ENCODE measurements at places on chromosomes 6 and 20.

DNA sequence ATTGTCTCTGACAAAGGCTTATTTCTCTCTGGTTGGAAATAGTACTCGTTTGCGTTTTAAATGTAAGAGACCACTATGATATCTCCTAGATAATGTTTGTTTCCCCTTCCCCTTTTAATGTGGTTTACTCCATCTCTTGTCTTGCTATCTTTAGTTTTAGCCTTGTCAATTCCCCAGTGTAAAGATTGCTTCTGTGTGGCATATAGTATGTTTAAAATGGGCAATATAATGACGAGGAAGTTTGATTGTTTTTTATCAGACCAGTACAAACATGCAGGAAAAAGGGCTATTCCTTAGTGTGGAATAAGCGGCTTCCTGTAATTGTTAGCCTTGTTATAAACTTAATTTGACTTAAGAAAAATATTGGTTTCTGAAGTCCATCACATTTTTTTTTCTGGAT, 3.1 kb downstream of the QKI start:
- no peak for DNase-seq

- DNase-seq, result no peak
Measured at GRCh38 chr20:14193885-14194284, 143.5 kb downstream of the FLRT3 start.

GRCh38 chr20:10558635-10559187, 115.1 kb downstream of the JAG1 start:
- DNase-seq, result no peak

GRCh38 chr6:139271056-139271455, 20.7 kb downstream of the TXLNB start:
- no peak for DNase-seq

DNA sequence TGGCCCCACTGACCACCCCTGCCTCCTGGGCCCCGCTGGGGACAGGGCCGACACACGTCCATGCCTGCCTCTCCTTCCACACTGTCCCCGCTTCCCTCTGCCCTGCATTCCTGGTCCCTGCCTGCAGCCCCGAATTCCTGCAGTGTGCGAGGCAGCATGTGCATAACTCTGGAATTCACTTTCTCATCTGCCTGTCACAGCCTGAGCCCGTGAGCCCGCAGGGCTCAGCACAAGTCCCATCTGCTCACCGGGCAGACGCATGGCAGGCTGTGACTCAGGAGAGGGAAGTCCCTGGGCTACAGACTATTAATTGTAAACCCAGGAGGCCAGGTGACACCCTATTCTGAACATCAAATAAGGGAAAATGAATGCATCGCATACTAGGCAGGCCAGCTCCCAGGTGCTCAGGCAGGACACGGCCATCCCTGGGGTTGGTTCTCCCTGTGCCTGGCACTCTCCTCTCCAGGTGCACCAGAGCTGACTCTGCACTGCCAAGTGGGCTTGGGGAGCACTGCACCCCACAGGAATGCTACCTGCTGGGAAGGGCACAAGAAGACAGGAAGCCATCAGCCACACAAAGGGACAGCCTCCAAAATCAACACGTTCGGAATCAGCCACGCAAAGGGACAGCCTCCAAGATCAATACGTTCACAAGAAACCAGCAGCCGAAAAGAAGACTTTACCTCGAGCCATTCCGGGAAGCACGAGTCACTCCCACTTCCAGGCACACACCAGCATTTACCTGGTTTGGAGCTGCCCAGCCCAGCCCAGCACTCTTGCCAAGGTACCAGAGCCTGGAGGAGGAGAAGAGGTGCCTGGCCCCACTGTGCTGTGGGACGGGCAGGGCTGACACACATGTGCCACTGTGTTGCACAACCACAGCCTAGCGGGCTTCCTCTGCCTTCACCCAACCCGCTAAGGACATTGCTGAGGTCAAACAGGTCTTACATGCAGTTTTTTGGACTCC, 65.9 kb downstream of the DLL1 start:
- DNase-seq, result peak; percentile 28

DNA sequence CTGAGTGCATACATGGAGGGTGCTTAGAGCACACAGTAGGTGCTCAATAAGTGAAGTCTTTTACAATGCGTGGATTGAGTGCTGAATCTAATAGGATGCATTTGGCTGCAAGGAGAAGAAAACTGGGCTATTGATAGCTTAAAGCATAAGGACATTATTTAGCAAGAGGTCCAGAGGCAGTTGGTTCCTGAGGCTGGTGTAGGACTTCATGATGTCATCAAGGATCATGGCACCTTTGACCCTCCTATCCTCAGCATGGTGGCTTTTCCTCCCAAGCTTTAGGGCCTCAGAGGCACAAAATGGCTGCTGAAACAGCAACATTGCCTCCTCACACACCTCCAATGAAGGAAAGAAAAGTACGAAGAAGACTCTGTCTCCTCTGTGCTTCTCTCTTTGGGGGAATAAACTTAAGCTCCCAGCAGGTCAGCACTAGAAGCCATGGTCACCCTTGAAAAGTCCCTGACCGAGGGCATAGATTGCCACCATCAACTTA, 3.1 kb upstream of the PREX1 start:
- no peak for DNase-seq

GRCh38 chr20:35306931-35307517, 14.8 kb upstream of the FAM83C start:
- DNase-seq, result peak; percentile 50

- no peak for DNase-seq
Measured at GRCh38 chr20:35939264-35939663, 15.0 kb downstream of the SCAND1 start.

GRCh38 chr6:27894839-27895762, 17.1 kb downstream of the OR2B2 start:
- peak; percentile 89 for DNase-seq

GRCh38 chr6:105994118-105994590, 92.0 kb upstream of the PRDM1 start:
- peak; percentile 34 for DNase-seq

DNA sequence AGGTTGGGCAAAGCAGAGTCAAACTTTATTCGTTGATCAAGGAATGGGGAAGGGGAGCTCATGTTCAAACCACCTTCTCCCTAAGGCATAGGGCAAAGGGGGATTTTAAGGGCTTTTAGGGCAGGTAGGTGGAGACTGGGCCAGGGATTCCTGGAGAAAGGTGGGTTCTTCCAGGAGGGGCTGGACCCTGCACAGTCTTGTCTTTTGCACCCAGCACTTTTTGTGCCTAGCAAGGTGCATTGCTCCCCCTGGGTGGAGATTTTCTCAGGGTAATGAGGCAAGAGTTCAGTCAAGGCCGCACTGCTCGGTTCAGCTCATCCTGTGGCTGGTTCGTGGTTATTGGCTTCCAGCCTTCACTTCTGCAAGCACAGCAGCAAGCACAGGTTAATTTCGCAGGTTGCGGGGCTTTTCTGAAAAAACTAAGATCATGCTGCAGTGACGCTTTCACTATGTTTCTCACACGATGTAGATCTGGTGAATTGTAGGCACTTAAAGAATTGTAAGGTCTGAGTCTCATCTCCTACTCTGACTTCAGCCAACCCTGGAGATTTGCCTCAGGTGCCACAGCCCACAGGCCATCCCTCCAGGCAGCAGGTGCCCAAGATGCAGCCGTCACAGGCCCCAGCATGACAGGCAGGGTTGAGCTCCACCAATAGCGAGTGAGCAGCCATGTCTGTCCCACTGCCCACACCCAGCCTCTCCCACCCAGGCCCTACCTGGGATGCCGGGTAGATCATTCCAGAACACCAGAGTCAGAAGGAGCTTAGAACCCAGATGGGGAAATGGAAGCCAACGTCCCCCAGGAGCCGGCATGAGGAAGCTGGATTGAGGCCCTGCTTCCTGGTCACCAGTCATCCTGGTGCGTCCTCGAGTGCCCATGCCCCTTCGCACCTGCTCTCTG, 37.1 kb downstream of the SUN5 start:
- peak; percentile 20 for DNase-seq

GRCh38 chr6:43971776-43972126, 155.5 kb downstream of the MRPL14 start:
- DNase-seq, result no peak

All from RPMI8226 (cell line).